ENCODE measurements at places on chromosomes 3 and 15. TPM values are rescaled to one million over a fixed set of nuclear protein-coding genes. Genes with fewer than 3 reads are reported as not detected.

DNA sequence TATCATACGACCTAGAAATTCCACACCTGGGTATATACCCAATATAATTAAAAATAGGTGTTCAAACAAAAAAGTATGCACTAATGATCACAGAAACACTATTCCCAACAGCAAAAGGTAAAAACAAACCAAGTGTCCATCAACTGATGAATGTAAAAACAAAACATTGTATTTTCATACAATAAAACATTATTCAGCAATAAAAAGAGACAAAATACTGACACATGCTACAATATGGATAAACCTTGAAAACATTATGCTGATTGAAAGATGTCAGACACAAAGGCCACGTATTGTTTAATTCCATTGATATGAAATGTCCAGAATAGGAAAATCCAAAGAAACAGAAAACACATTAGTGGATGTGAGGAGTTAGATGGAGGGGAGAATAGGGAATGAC lies 71.0 kb downstream of the RPL22L1 start:
- H3K4me1 ChIP-seq = peaks cover 2% of the 10 kb centered on the region
- H3K36me3 ChIP-seq = no peaks in the 10 kb centered on the region
- H3K27ac ChIP-seq = no peak overlapping the region
- H3K4me3 ChIP-seq = no peak overlapping the region

DNA sequence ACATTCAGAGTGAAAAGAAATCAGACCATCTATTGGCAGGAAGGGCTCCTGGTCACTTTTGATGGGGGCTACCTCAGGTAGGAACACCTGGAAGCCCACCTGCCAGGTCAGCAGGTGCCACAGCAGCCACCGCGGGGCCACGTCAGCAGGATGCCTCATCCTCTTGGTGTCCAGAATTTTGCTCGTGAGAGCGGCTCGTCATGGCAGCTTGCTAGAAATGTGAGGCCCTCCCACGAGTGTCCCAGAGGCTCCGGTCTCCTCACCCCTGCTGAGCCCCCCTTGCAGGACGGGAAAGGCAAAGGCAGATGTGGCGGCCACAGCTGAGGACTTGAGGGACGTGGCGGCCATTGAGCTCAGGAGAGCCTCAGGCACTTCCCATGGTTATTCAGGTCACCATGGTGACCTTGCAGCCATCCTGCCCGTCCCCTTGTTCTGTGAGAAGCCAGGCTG lies 129.4 kb downstream of the LRRK1 start:
- H3K36me3 ChIP-seq = peaks cover 22% of the 10 kb centered on the region
- no peak overlapping the region for H3K4me3 ChIP-seq
- peak overlapping the region; percentile 70 for H3K27ac ChIP-seq
- peaks cover 50% of the 10 kb centered on the region for H3K4me1 ChIP-seq

GRCh38 chr15:89775815-89776214 lies 317 bp upstream of the MESP2 start:
- no peaks in the 10 kb centered on the region for H3K36me3 ChIP-seq
- no peaks in the 10 kb centered on the region for H3K27me3 ChIP-seq
- no peak overlapping the region for H3K27ac ChIP-seq
- DNase-seq = no peak
- peak overlapping the region; percentile 22 for H3K4me3 ChIP-seq

GRCh38 chr3:128275316-128276145 lies 122.2 kb downstream of the EEFSEC start:
- H3K27me3 ChIP-seq = no peaks in the 10 kb centered on the region
- peaks cover 54% of the 10 kb centered on the region for H3K4me1 ChIP-seq
- H3K4me3 ChIP-seq = no peak overlapping the region
- DNase-seq = no peak

The CHRM5 gene
- 2.3 TPM for total RNA-seq

- no peaks in the 10 kb centered on the region for H3K4me1 ChIP-seq
- no peak overlapping the region for H3K4me3 ChIP-seq
- no peak for DNase-seq
Measured at GRCh38 chr3:78268716-78269668, 1229.1 kb downstream of the ROBO2 start.

GRCh38 chr3:73068419-73068818 lies 7.0 kb downstream of the EBLN2 start:
- H3K27me3 ChIP-seq = no peaks in the 10 kb centered on the region
- no peak for DNase-seq
- no peak overlapping the region for H3K4me3 ChIP-seq
- H3K27ac ChIP-seq = no peak overlapping the region

DNA sequence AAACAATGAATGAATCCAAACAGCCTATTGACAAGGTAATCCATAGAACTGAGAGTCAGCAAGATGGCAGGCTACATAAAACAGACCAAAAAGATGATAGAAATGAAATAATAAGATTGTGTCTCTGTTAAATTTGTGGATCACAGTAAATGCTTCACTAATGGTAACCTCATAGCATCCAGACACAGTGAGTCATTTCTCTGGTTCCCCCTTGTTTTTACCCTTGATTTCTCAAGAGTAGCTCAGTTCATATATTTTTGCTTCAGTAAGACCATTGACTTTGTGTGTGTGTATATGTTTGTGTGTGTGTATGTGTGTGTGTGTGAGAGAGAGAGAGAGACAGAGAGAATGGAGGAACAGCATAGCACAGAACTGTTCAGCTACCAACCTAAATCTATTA lies 546.9 kb downstream of the RBMS3 start:
- no peak overlapping the region for H3K27ac ChIP-seq
- H3K27me3 ChIP-seq = no peaks in the 10 kb centered on the region
- H3K36me3 ChIP-seq = no peaks in the 10 kb centered on the region
- H3K4me3 ChIP-seq = no peak overlapping the region
- DNase-seq = no peak
- no peaks in the 10 kb centered on the region for H3K4me1 ChIP-seq

DNA sequence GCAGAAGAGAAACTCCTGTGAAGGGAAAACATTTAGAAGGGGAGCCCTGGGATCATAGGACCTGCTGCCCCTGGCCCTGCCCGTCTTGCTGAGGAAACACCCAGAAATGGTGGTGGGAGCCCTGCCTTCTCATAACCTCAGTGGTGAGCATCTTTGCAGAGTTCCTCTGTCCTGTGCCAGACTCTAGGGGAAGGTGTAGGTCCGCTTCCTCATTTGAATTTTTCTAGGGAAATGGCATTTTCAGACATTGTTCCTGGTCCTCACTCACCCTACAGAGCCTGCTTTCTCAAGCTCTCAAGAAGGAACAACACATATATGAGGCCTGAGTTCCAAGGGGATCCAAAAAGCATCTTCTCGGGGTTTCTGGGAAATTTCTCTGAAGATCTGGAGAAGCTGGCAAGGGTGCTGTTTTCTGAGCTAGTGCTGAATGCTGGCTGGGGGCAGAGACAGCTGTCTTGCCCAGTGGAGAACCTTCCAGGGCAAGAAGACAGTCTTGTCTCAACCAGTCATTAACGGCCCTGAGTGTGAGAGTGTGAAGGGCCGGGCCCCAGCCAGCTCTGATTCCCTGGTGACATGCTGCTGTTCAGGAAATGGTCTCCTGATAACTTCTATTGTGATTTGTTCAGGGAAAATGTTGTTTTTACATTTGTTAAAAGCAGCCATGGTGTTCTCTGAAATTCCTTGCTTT lies 283.1 kb upstream of the LRRFIP2 start:
- H3K4me1 ChIP-seq = peaks cover 43% of the 10 kb centered on the region
- H3K4me3 ChIP-seq = no peak overlapping the region
- DNase-seq = no peak
- H3K27me3 ChIP-seq = peaks cover 2% of the 10 kb centered on the region

GRCh38 chr15:88681610-88682221 lies 42.9 kb downstream of the ISG20 start:
- no peak for DNase-seq
- peaks cover 4% of the 10 kb centered on the region for H3K4me1 ChIP-seq
- H3K27me3 ChIP-seq = no peaks in the 10 kb centered on the region

The TRPM1 gene
- 0.72 TPM for total RNA-seq
